ENCODE measurements at places on chromosomes 16 and 17. TPM values are rescaled to one million over a fixed set of nuclear protein-coding genes. Genes with fewer than 3 reads are reported as not detected.

The ABI3 gene
- 26.5 TPM for total RNA-seq

The UTS2R gene
- total RNA-seq, result not detected

The GINS2 gene
- 13.3 TPM for total RNA-seq

The CARD14 gene
- not detected for total RNA-seq

The MPHOSPH6 gene
- total RNA-seq, result 40.0 TPM

The KCNH4 gene
- total RNA-seq, result not detected

The TBC1D3E gene
- total RNA-seq, result not detected

The HSF4 gene
- 0.95 TPM for total RNA-seq

The CBFA2T3 gene
- total RNA-seq, result not detected

The SSTR5 gene
- total RNA-seq, result not detected

The OTOP3 gene
- total RNA-seq, result not detected

The SMIM22 gene
- total RNA-seq, result not detected

The KRTAP4-6 gene
- not detected for total RNA-seq

The ABCA6 gene
- 100 TPM for total RNA-seq

The UNC13D gene
- 7.6 TPM for total RNA-seq

The HOXB9 gene
- not detected for total RNA-seq
